ENCODE measurements at places on chromosomes 13 and 19.
A peak's percentile ranks its signal among the peaks of the same experiment; 100 is the strongest.

GRCh38 chr13:114063545-114064449 is 68.6 kb downstream of the RASA3 start:
- DNase-seq: no peak

DNA sequence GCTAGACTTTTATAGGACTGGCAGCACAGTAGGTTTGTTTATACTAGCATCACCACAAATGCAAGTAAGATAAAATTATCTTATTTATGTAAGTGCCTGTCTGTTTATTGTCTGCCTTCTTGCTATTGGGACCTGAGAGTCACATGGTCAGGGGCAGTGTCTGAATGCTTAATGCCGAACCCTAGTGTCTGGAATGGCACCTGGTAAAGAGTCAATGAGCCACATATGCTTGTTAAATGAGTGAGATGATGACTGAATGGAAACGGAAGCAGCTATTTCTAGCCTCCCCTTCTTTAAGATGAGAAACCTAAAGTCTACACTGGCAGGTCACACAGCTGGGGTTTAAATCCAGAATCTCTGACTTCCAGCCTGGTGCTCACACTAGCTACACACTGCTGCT is 92.2 kb downstream of the STOML3 start:
- DNase-seq: no peak

DNA sequence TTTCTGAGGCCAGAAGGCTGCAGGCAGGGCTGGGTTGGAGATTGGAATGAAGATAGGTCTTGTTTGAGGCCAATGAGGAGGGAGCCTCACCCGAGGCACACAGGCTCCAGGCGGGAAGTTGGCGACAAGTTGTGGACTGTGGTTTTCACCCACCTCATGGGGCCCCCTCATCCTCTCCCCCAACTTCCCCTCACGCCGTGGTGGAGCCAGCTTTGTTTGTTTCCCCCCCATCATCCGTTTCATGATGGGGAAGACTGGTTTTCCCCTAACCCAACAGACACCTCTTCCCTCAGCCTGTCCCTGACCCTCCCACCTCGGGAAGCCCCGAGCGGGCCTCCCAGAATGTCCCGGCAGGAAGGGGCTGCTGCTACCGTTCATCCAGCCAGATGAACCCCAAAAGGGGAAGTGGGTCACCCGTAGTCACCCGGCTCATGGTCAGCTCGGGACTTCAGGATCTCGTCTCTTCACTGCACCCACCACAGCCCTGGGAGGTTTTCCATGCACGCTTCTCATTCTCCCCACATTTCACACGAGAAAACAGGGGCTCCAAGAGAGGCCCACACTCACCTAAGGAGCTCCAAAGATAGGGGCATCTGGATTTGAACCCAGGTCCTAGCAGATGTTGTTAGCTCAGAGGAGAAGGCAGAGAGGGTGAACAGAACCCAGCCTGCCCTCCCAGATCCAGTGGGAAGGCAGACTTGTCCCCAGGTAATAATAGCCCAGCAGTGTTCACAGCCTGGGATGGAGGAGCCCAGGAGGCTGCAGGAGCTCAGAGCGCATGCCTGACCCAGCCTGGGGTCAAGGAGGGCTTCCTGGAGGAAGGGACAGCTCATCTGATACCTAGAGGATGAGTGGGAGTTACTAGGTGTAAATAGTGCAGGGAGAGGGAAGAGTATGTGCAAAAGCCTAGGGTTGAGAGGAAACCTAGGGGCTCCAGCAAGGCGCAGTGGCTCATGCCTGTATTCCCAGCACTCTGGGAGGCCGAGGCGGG is 23.5 kb downstream of the CEACAM16 start:
- DNase-seq: no peak

DNA sequence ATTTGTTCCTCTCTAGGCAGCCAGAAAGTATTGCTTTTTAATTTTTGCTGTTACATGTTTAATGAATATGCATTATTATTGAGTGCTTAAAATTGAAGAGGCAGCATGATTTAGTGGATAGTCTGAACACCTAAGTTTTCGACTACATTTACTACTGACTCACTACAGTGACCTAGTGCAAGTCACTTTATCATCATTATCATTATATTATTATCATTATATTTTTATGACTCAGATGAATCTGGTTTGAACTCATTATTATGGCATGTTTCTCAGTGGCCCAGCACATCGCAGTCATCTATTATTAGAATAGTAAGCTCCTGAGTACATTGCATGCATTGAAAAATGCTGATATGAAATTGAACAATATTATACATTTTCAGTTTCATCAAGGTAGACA is 351.2 kb upstream of the PRR20A start:
- DNase-seq: no peak

DNA sequence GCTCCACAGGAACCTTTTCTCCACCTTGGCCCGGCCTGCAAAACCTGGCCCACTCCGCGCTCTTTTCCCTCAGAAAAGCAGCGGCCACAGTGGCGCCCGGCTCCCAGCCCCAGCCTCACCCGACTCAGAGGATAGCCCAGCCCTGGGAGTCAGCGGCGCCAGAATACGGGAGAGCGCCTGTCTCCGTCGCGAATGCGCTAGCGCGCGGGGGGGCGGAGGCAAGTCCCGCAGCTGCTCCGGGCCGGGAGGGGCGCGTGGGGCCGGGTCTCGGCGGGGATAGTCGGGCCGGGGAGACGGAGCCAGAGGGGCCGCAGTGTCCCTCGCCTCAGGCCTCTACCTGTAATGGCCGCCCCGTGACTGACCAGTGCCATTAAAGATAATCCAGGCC is at the start of gene ZFP30:
Gene ZFP30, minus strand, starts transcription at position 165 of the 388 bp plus-strand sequence. CDS start 7,643 bp downstream, outside the sequence.
- DNase-seq: peak; percentile 54

DNA sequence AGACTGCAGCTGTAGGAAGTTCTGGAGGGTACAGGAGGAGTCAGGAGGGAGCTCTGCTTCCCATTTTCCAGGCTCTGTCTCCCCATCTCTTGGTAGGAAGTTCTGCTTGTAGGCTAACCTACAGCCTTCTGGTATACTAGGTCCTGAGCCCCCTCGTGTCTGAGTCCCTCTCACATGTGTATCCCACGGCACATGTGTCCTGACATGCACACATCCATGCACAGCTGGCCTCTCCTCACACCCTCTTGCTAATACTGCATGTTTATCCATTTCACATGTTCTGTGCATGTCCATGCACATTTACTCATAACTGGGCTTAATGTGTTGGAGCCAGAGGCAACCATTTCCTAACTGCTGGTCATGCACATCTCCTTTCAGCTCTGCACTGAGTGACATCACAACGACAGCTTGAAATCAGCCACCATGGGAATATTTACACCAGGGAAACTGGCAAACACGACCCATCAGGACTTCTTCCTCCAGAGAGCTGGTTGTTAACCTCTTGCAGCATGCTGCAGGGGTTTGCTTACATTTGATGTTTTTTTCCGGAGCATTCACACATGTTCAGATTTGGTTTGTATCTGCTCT is 3.0 kb downstream of the CD209 start:
- DNase-seq: no peak

GRCh38 chr13:85091631-85092234 is 707.5 kb downstream of the SLITRK6 start:
- DNase-seq: no peak

DNA sequence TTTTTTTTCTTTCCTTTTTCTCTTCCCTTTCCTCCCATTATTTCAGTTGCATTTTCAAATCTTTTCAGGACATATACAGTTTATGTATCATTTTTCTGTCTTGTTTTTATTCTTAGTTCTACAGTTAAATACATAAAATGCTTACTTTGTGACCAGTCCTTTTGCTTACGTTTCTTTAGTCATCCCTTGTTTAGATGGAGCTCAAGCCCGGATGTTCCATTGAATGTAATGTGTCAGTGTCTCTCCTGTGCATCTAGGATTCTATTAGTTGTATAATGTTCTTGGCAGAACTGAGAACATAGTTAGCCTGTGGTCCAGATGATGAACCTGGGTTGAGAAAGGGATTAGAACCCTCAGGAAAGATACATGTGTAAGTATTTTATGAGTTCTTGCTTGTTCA is 17.8 kb downstream of the WASF3 start:
- DNase-seq: no peak

DNA sequence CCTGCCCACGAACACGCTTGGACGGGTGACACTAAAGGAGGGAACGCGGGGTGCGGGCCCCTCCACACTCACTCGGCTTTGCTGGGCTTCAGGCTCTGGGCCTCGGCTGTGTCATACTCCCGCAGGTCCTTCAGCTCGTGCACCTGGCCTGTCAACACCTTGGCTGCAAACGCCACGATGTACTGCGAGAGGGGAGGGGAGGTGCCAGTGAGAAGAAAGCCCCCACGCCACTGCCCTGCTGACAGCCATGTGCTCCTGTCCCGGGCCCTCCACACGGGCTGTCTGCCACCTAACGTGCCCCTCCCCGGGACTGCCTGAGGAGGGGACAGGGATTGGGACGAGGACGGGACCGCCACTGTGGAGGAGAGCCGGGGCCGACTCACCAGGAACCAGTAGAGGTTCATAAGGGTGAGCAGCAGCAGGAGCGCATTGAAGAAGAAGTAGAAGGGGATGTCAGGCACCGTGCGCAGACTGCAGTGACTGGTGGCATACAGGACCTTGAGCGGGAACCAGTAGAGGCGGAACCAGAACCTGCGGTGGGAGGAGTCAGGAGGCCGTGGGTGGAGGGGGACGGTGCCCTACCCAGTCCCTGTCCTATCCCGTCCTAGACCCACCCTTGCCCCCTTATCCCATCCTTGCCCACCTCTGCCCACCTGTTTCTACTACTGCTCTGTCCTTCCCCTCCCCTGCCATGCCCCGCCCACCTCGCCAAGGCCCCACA is 16.9 kb downstream of the CERS1 start:
- no peak for DNase-seq

DNA sequence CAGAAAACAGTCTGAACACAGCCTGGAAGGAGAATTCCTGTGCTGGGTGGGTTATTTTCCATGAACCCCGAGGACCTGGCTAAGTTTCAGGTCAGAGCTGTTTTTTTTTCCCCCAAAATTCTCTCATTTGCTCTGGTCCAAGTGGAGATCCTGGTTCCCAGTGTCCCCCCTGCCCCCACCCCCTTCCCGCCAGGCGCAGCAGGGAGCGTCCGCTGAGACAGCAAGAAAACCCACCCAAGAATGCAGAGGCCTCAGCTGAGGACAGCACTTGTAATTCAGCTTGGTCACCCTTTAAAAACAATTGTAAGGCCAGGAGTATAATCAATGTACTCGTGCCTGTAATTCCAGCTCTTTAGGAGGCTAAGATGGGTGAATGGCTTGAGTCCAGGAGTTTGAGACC is 11.4 kb upstream of the TSPAN16 start:
- no peak for DNase-seq

- DNase-seq: no peak
Observed at GRCh38 chr13:59856281-59856810, 307.4 kb downstream of the DIAPH3 start.

- no peak for DNase-seq
Observed at GRCh38 chr13:66036024-66036614, 1194.0 kb downstream of the PCDH9 start.

DNA sequence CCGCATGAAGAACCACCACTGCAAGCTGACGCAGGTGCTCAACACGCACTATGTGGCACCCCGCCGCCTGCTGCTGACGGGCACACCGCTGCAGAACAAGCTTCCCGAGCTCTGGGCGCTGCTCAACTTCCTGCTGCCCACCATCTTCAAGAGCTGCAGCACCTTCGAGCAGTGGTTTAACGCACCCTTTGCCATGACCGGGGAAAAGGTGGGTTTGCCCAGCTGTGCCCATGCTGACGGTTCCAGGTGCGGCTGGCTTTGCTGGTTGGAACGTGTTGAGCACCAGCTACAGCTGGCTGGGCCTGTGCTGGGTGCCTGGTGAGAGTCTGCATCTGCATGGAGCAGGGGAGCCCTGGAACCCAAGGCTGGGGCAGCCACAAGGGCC is 60.9 kb downstream of the SMARCA4 start:
- DNase-seq: no peak

DNA sequence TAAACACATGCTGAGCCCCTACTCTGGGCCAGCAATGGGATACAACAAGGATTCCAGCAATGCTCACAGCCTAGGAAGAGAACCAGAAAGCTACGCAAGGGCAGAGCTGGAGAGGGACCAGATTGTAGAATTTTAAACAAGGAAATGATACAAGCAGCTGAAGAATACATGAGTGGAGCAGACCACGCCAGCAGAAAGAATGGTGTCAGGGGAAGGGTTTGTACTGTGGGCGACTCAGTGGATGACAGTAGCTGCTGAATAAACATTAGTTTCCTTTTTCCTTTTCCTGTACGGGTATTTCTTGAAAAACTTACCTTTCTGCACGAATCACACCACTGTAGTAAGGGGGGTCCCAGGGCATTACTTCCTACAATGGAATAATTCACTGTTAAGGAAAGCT is 30.7 kb downstream of the MIPEP start:
- no peak for DNase-seq

DNA sequence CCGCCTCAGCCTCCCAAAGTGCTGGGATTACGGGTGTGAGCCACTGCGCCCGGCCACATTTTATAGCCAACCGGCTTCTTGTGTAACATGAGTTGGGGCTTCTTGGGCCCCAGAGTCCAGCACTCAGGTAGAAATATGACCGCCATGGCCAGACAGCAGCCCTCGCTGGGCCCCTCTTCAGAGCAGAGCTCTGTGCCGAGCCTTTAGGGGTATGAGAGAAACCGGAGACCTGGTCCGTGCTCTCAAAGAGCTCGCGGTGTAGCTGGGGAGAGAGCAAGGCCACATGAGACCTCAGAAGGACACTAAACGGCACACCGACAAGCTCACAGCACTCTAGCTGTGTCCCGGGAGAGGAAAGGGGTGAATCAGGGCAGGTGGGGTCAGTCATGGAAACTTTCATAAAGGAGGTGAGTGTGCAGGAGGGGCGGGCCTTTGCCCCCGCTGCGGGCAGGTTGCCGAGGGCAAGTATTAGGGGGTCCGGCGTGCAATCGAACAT is 15.8 kb downstream of the ACTN4 start:
- no peak for DNase-seq

DNA sequence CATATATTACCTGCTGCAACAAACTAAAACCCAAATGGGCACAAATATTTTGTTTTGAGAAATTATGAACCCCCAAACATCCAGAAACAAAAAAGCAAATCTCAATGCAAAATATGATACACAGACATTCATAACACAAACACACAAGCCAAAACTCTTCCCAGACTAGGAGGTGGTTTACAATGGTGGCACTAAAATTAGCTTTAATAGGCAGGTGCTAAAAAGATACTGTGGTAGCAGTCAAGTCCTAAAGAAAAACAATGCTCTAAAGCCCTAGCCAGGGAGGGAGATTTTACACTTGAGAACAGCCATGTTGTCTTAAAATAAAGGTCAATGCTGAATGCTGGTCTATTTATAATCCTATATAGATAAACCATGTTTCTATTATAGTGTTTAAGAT is 65.0 kb downstream of the DOCK9 start:
- DNase-seq: no peak

Measured in stimulated activated CD8-positive, alpha-beta memory T cell treated with anti-CD3 and anti-CD28 coated beads, Interleukin-4, amount 100 ng/mL, for 1 hour (primary cell).